ENCODE measurements at places on chromosomes 5 and 9. TPM values are rescaled to one million over a fixed set of nuclear protein-coding genes. Genes with fewer than 3 reads are reported as not detected.

PCDHA7 gene
- total RNA-seq: 0.37 TPM

LCN12 gene
- not detected for total RNA-seq

PCDHB5 gene
- total RNA-seq: under 0.01 TPM

CNTFR gene
- total RNA-seq: 0.37 TPM

ACSL6 gene
- not detected for total RNA-seq

C5orf58 gene
- total RNA-seq: not detected

C9orf78 gene
- 22.8 TPM for total RNA-seq

COL5A1 gene
- total RNA-seq: 56.7 TPM

ACER2 gene
- 1.2 TPM for total RNA-seq

OR13C4 gene
- total RNA-seq: not detected

ARL14EPL gene
- 0.20 TPM for total RNA-seq

ACTBL2 gene
- not detected for total RNA-seq

CCDC192 gene
- total RNA-seq: not detected

C6 gene
- total RNA-seq: 0.37 TPM

DOCK2 gene
- total RNA-seq: 1.2 TPM

TLX3 gene
- not detected for total RNA-seq

MYMK gene
- total RNA-seq: not detected

MED22 gene
- total RNA-seq: 13.6 TPM

ZNF883 gene
- 2.0 TPM for total RNA-seq

CTXN3 gene
- total RNA-seq: not detected

GDNF gene
- total RNA-seq: 0.39 TPM

All from subcutaneous preadipocyte (primary cell).